ENCODE measurements at places on chromosomes 2 and 18.

- DNase-seq: no peak
Measured at GRCh38 chr2:200203381-200203827, 103.1 kb upstream of the SPATS2L start.

DNA sequence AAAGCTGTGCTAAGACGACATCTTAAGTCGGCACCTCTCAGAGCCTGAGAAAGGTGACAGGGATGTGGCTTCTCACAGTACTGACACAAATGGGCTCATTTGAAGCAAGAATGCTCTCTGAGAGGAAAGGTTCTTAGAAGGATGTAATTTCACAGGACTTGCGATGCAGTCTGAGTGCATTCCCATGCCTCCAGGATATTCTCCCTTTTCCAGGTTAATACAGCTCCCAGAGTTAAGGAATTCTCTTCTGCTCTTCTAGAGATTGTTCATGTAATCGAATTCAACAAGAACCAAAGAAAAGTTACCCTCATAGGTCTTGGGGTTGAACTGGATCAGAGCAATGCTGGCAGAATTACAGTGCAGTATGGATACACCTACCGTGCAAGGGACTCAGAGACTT, 131.0 kb downstream of the GALR1 start:
- DNase-seq: no peak

DNA sequence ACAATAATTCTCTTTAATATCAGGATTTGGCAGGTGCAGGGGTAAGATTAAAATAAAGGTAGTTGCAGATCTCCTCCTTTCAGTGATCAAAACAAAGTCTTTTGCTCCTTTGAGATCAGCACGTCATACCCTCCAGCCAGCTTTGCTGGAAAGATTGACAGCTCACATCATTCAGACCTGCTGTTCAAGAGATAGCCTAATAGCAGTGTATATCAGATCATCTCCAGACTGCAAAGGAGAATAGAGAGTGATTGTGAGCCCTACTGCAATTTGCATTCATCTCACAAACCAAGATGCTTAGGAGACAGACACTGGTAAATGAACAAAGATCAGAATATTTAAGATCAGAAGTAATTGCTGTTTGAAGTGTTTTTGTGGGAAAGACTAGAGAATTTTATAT, 135.8 kb upstream of the DSEL start:
- DNase-seq: no peak

DNA sequence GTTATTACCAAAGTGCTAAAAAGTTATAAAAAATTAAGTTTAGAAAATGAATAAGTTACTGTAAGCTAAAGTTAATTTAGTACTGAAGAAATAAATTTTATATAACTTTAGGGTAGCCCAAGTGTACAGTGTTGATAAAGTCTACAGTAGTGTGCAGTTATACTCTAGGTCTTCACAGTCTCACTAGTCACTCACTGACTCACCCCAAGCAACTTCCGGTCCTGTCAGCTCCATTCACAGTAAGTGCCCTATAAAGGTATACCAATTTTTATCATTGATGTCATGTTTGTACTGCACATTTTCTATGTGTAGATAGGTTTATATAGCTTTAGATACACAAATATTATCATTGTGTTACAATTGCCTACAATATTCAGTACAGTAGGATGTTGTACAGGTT, 518.3 kb upstream of the PIK3C3 start:
- DNase-seq: no peak
